ENCODE measurements at places on chromosomes 1 and 21.

GRCh38 chr1:185238447-185238846 is 78.6 kb downstream of the IVNS1ABP start:
- no peak for DNase-seq

DNA sequence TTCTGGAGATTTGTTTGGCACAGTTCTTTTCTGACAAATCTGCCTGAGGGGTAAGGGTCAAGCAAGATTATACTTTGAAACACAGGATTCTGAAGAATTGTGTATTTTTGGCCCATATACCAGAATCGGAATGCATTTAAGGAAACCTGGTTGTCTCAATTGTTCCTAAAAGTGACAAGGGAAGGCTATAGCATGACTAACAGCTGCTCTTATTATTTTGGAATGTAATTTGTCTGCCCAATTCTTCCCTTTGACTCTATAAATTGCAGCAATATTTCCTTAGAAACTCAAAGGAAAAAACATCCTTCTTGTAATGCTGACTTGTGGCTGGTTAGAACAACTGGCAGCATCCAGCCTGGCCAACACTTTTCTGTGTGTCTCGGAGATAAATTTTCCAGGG is 15.8 kb upstream of the VCAM1 start:
- DNase-seq: no peak

DNA sequence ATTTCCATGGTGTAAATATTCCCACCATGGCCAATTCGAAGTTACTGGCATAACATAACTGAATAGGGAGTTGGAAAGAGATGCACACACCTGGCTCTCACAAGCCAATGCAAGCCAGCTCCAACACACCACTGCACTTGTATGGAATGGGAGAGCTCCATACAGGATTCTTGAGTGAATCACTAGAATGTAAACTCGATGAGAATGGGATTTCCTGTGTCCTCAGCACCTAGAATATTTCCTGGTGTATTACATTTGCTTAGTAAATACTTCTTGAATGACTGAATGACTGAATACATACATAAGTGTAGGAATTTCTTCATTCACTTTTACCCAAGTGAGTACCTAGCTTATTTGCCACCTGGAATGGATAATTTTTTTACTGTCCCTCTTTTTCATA is 16.2 kb upstream of the PPIE start:
- DNase-seq: no peak

DNA sequence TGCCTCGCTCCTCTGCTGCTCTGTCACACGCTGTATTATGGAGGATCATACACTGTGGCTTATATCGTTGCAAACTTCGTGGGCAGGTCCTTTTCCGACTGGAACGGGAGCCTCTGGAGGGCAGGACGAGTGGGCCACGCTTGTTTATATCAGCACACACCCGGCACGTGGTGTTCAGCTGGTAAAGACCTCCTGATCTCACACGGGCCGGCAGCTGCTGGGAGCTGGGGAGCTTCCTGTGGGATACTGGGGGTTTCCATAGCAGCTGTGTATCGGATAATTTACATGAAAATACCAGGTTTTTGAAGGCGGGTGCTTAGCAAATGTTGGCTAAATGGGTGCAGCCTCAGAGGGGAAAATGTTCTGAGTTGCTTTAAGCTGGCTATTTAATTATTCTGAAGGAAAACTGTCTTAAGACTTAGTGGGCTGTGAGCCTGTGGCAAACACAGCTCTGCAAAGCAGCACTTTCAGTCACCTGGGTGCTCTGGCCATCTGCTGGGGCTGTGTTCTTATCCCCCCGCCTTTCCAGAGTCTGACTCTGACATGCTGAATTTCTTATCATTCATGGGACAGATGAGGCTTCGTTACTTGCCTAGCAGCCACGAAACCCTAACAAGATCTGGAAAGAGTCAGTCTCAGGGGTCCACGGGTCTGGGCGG is 103.6 kb upstream of the GCLM start:
- no peak for DNase-seq

DNA sequence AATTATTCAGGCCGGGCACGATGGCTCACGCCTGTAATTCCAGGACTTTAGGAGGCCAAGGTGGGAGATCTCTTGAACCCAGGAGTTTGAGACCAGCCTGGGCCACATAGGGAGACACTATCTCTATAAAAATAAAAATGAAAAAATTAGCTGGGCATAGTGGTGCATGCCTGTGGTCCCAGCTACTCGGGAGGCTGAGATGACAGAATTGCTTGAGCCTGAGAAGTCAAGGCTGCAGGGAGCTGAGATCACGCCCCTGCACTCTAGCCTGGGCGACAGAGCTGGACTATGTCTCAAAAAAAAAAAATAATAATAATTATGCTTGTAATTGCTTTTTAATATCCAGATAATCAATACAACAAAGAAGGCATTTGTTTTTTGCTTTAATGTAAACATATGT is 91.3 kb downstream of the RIPK4 start:
- DNase-seq: no peak
